ENCODE measurements at places on chromosomes 6 and 20.

DNA sequence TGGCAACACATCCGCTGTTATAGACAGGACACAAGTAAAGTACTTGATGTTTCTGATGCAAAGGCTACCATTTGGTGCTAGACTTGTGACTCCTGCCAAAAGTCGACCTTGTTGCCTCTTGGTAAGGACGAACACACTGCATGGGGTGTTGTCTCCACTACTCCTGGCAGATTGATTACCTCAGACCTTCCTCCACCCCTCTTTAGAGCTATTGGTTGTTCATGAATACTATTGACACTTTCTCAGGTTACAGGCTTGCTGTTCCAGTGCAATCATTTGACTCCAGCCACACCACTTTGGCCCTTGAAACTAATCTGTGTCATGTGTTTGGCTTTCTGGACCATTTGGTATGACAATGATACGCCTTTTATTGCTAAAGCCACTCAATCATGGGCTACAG lies 62.3 kb downstream of the TRMT11 start:
- DNase-seq: no peak

DNA sequence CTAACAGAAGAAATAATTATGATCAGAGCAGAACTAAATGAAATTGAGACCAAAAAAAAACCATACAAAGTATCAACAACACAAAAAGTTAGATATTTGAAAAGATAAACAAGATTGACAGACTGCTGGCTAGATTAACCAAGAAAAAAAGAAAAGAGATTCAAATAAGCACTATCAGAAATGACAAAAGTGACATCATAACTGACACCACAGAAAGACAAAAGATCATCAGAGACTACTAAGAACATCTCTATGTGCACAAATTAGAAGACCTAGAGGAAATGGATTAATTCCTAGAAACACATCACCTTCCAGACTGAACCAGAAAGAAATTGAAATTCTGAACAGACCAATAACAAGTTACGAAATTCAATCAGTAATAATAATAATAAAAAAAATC lies 17.9 kb downstream of the DTNBP1 start:
- DNase-seq: no peak

- no peak for DNase-seq
Measured at GRCh38 chr6:110529355-110529754, 52.9 kb upstream of the SLC22A16 start.

GRCh38 chr20:51481341-51481914 lies 61.1 kb downstream of the NFATC2 start:
- DNase-seq: peak; percentile 32

- peak; percentile 29 for DNase-seq
Measured at GRCh38 chr6:148203970-148204369, 138.7 kb upstream of the SASH1 start.

DNA sequence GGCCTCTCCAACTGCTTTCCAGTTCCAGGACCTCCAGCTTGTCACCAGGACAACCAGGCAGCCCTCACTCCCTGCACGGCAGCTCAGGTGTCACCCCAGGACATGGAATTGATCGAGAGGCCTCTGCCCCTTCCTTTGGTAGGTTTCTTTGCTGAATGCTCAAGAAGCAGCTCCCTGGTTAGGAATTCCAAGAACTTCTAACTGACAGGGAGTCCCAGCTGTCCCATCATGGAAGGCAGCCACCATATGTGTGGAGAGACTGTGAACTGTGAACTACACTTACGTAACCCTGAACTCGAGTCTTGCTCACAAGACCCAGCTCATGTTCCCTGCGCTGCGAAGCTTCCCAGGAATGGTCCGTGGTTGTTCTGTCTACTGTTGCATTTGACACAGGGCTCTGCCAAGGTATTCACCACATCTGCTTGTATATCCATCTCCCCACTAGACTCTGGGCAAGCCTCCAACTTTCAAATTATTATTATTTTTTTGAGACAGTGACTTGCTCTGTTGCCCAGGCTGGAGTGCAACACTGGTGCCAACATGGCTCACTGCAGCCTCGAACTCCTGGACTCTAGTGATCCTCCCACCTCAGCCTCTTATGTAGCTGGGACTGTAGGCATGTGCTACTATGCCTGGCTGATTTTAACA lies 35.7 kb downstream of the MGME1 start:
- no peak for DNase-seq

GRCh38 chr6:124683507-124683906 lies 278.7 kb upstream of the RNF217 start:
- no peak for DNase-seq

DNA sequence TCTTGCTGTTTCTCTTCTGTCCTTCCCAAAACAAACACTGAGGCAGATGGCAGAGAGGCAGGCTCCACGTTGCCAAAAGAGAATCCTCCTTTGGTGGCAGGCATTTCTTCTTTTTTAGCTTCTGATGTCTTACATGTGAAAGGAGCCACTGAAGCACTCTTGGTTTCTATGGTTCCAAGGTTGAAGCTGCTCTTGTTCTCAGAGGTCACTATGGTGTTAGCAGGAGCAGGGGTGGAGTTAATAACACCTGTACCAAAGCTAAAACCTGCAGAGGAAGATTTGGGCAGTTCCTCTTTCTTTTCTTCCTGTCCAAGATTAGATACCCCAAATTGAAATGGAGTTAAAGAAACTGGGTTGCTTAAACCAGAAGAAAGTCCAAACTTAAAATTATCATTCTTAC lies 28.8 kb downstream of the FAM8A1 start:
- no peak for DNase-seq

- no peak for DNase-seq
Measured at GRCh38 chr20:10658051-10658823, 15.6 kb downstream of the JAG1 start.

DNA sequence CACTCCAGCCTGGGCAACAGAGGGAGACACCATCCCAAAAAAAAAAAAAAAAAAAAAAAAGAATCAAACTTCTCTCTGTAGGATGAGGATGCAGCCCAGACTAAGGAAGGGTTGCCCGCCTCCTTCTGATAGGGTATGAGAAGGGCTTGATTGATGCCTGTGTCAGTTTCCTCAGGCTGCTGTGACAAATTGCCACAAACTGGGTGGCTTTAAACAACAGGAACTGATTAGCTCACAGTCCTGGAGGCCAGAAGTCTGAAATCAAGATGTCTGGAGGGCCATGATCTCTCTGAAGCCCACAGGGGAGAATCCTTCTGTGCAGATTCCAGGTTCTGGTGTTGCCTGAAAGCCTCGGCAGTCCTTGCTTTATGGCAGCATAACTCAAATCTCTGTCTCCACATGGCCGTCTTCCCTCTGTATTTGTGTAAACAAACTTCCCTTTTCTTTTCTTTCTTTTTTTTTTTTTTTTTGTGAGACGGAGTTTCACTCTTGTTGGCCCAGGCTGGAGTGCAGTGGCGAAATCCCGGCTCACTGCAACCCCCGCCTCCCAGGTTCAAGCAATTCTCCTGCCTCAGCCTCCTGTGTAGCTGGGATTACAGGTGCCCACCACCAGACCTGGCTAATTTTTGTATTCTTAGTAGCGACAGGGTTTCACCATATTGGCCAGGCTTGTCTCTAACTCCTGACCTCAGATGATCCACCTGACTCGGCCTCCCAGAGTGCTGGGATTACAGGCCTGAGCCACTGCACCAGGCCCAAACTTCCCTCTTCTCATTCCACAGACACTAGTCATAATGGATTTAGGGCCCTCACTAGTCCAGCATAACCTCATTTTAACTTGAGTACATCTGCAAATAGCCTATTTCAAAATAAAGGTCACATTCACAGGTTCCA lies 11.2 kb upstream of the CDK19 start:
- no peak for DNase-seq

DNA sequence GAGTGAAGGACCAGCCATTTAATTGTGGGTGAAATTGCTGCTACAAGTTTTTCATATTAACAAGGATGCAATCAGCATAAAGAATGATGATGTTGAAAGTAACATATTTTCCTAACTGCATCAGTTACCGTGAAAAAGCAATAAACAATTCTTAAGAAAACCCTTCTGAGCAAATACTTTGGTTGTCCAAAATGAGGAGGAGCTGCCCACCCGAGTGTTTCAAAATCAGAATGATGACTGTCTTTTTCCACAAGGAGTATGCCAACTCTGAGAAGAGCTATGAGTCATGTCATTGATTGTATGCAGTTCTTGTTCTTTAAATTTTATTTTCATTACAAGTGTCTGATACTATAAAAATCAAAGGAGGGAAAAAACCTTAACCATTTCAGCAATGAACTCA lies 470.5 kb downstream of the COL12A1 start:
- no peak for DNase-seq

GRCh38 chr20:6347916-6348315 lies 225.1 kb upstream of the FERMT1 start:
- no peak for DNase-seq

DNA sequence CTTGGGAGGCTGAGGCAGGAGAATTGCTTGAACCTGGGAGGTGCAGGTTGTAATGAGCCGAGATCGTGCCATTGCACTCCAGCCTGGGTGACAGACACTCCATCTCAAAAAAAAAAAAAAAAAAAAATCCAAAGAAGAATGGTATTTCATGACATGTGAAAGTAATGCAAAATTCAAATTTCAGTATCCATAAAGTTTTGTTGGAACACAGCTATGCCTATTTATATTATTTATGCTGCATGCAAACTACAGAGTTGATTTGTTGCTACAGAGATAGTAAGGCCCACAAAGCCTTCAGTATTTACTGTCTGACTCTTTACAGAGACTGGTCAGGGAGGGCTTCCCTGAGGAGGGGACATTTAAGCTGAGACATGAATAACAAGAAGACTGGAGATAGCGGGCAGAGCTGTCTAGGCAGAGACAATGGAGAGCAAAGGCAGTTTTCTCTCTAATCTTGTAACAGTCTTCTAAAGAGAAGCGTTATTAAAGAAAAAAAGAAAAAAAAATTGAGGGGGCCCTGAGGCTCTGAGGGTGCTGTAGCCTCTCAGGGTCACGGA lies 2.7 kb upstream of the SLC9A8 start:
- no peak for DNase-seq

- DNase-seq: no peak
Measured at GRCh38 chr6:159313018-159313417, 143.8 kb downstream of the FNDC1 start.

DNA sequence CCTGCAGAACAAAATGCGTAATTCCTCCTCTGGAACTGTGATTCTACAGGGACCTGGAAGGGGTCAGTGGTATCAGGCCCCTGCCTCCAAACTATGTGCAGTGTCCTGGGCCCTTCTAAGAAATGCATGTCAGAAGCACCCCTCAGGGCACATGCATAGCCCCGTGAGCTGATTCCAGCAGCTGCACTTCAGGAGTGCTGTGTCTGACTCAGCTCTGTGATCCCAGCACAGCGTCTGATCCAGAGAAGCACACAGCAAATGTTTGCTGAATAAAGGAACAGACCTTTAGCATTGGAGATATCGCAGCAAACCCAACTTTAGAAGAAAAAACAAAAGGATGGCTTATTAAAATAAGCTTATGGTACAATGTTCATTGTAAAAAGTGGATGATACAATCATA lies 15.8 kb upstream of the MAFB start:
- DNase-seq: no peak

DNA sequence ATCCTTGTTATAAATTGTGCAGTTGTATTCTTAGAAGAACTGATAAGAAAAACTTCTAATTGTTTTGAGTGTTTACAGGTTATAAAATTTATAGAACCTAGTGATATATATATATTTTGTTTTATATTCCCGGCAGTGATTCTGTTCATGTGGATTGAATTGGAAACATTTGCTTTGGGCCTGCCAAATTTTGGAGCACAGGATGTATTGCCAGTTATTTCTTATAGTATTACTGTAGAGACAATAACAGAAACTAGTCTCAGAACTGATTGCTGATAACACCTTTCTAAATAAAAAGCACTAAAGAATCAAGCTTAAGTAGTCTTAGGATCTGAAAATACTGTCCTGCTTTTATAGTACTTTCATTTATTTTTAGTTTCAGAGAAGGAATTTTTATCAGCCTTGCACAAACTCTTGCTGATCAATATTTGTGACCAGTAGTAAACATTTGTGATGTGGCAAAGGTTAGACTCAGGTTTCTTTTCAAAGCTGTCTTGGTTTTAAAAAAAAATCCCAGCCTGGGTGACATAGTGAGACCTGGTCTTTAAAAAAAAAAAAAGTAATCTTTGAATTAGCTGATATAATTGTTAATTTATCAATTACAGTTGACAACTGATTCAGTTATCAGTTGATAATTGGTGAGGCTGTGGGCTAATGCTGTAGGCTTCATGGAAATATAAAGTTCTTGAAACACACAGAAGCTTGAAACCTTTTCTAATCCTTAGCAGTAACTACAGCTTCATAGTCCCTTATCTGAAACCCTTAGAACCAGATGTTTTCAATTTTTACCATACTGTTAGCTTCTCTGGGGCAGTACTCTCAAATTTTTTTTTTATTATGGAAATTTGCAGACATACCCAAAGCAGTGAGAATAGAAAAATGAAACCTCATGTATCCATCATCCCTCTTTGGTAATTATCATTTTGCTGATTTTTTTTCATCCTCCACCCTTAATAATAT lies 42.4 kb downstream of the RNGTT start:
- no peak for DNase-seq

DNA sequence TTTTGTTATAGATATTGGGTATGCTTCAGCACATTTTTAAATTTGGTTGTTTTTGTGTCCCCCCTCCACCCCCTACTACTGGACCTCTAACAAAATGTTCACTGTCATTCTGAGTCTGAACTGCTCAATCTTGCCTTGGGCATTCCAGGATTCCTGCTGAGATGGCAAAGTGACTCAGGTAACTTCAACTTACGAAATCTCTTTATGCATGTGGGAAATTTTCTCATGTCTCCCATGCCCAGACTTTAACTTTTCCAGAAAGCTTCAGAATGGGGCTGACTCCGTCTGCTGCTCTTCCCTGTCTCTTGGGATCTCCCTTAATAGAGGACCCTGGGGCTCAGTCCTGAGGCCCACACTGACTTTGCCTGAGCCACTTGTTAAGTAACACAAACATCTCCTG lies 14.0 kb downstream of the CYP39A1 start:
- no peak for DNase-seq

DNA sequence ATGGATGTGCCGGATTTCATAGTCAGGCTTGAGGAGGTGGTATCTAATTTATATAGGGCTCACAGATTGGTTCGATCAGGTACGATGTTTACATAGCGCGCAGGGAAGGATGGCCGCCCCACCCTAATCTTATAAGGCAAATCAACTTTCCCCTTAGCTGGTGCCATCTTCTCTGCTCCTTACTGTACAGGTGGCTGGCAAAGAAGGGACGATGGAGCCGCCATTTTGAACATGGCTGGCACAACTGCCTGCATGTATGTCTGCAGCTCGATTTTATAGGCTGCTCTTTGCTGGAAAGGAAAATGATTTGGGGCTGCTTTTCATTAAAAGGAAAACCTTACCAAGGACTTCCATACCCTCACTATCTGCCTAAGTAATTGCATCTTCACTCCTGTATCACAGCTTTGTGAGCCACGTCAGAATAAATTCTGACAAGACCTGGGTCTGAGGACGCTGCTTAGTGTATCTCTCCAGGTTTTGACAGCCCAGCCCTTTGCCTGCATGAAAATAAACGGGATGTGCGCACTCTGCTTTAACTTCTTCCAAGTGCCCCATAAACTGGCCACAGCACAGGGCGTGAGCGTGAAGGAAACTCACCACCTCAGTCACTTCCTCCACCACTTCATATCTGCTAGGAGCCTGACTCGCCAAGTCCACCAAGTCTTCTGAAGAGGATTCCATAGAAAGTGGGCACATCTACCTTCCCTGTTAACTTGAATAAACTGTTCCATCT lies 109.4 kb upstream of the ARMC2 start:
- DNase-seq: no peak

GRCh38 chr6:7938562-7939183 lies 28.1 kb upstream of the TXNDC5 start:
- no peak for DNase-seq

Measured in activated T-cell treated with anti-CD3 and anti-CD28 coated beads for 4 hours (primary cell).